ENCODE measurements at places on chromosomes 12 and 14.

GRCh38 chr12:8969861-8970411 is 19.4 kb upstream of the KLRG1 start:
- no peak for DNase-seq

- no peak for DNase-seq
These were observed 12.4 kb upstream of the KCNK13 start for GRCh38 chr14:90049390-90049789.

GRCh38 chr14:51620056-51620455 is 31.7 kb upstream of the FRMD6 start:
- no peak for DNase-seq

- DNase-seq: no peak
These were observed 308.2 kb downstream of the ADGRD1 start for GRCh38 chr12:131261906-131262305.

GRCh38 chr14:80049055-80049454 is 162.2 kb downstream of the DIO2 start:
- no peak for DNase-seq

DNA sequence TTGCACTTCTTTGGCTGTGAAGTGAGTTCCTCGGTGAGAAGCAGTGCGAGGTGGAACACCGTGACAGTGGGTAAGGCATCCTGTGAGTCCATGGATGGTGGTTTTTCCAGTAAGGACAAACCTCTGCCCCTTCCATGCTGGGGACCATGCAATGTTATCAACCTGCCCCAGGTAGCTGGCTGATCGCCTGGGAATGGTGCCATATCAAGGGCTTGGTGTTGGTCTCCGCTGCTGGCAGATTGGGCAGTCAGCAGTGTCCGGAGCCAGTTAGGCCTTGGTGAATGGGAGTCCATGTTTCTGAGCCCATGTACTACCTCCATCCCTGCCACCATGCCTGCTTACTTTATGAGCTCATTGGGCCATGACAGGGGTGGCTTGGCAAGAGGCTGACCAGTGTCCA is 114.7 kb upstream of the C14orf180 start:
- DNase-seq: no peak

GRCh38 chr14:91385224-91385623 is 32.4 kb downstream of the CCDC88C start:
- DNase-seq: no peak

- no peak for DNase-seq
These were observed 173.9 kb upstream of the LHX5 start for GRCh38 chr12:113645603-113646002.

DNA sequence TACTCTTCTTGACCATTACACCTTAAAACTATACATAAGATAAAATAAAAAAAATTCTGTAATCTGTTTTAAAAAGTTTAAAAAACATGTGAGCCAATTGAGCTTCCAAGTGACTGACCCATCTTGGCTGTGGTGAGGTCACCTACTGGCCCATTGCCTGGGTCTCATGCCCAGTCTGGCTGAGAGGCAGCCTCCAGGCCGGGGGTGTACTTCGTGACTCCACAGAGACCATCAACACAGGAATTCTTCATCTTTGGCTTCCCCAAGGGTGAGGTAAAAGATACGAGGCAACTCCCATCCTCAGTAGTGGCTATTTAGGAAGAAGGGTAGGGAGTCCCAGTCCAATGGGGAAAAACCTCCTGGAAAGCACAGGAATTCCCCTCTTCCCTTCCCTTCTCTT is 113.2 kb downstream of the APAF1 start:
- no peak for DNase-seq

DNA sequence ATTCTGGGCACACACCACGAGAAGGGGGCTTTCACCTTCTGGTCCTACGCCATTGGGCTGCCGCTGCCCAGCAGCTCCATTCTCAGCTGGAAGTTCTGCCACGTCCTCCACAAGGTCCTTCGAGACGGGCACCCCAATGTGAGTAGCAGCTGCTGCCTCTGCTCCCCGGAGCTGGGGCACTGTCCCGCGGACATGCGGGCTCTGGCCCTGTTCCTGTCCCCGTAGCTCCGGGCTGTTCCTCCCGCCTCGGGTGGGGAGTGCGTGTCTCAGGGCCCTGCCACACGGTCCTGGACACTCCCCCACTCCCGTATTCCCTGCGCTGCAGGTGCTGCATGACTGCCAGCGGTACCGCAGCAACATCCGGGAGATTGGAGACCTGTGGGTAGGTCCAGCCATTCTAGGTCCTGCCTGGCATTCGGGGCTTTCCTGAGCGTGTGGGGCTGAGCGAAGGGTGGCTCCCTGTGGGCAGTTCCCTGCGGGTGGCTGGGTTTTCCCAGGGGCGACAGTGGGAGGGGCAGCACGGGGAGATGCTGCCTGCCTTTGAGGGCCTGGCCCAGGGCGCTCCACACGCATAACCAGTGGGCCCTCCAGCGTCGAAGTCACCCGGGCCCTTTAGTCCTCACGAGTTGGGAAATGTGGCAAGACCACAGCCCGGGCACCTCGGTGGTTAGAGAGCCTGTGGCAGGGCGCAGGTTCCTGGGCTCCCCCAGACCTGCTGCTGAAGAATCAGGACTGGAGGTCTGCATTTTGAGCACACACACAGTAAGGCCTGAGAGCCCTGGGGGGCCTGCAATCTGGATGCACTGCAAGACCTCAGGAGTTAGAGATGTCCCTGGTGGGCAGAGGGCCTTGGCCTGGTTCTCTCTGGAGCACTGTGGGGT is 13.5 kb downstream of the HIP1R start:
- DNase-seq: no peak

DNA sequence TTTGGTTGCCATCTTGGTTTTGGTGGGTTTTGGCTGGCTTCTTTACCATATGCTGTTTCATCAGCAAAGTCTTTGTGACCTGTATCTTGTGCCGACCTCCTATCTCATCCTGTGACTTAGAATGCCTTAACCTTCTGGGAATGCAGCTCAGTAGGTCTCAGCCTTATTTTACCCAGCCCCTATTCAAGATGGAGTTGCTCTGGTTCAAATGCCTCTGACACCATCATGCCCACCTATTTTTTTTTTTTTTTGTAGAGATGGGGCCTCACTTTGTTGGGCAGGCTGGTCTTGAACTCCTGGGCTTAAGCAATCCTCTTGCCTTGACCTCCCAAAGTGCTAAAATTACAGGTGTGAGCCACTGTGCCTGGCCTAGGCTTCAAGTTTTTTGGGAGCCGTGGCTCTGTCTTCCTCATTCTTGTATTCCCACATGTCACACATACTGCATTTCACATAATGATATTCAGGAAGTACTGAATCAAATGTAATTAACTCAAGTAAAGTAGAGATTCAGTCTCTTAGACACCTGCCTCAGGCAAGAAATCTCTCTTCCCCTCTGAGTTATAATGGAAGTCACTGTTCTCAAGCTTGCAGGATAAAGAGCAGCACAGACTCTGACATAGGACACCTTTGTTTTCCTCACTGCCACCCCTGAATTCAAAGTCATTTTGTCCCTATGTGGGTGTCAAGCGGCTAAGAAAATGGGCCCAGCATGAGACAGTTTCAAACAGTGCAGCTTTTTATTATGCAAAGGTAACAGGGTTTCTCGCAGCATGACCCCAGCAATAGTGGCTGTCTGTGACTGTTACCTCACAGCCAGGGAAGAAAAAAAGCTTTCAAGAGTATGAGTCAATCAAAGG is 159.0 kb downstream of the PTPN11 start:
- DNase-seq: peak; percentile 51

- no peak for DNase-seq
These were observed 388.7 kb downstream of the TMEM117 start for GRCh38 chr12:44224399-44225148.

GRCh38 chr12:94026596-94026995 is 121.8 kb upstream of the PLXNC1 start:
- no peak for DNase-seq

DNA sequence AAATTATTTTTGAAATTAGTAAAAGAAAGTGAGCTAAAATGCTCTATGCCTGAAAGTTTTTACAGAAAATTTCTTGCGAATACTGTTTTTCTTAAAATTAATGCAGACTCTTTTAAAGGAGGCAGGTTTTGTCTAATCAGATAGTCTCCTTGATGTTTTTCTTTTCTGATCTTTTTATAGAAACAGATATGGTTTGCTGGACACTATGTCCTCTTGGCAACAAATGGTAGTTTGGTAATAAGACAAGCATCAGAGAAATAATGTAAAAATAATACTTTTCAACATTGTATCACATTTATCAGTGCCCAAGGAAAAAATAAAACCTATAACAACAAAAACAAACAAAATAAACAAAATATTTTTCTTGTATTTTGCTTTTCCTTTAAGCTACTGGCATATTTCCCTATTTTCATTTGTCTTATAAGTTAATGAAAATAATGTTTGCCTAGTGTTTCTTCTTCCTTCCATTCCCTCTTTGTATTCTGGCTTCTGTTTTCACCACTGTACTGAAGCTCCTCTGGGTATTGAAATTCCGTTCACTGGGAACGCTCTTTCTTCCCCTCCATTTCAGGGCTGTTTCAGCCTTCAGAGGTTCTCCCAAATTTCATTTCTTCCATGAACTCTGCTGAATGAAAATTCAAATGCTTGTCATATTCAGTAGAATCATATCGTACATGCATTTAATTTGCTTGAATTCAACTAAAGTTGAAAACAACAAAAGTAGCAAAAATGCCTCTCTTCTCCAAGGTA is 115.3 kb downstream of the TRMT5 start:
- no peak for DNase-seq

DNA sequence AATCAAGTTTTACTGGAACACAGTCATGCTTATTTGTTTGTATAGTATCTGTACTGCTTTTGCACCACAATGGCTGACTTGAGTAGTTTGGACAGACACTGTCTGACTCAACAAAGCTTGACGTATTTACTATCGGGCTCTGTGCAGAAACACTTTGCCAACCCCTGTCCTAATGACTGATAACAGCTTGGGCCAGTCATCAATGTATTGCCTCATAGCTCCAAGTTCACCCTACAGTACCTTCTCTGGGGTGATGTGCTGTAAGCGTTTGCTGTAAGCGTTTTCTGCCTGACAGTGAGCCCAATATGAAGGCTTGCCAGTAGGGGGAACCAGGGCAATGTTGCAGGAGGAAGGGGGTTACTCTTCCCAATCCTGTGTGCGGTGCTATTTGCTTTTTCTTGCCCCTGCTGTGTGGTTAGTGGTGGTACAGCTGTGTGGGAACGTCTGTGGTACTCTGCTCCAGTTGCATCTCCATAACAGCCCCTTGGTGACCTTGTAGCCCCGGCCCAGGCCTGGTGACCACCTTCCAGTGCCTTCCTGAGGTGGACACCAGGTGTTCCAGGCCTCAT is 5.4 kb upstream of the CCDC177 start:
- no peak for DNase-seq

- DNase-seq: no peak
These were observed 1.9 kb upstream of the ITGB7 start for GRCh38 chr12:53208877-53209463.

- no peak for DNase-seq
These were observed 49.9 kb downstream of the PPP4R4 start for GRCh38 chr14:94224040-94224439.

GRCh38 chr12:99381992-99382391 is 265.6 kb upstream of the GARIN6 start:
- no peak for DNase-seq

- DNase-seq: no peak
These were observed 934.4 kb downstream of the FLRT2 start for GRCh38 chr14:86464341-86464740.

DNA sequence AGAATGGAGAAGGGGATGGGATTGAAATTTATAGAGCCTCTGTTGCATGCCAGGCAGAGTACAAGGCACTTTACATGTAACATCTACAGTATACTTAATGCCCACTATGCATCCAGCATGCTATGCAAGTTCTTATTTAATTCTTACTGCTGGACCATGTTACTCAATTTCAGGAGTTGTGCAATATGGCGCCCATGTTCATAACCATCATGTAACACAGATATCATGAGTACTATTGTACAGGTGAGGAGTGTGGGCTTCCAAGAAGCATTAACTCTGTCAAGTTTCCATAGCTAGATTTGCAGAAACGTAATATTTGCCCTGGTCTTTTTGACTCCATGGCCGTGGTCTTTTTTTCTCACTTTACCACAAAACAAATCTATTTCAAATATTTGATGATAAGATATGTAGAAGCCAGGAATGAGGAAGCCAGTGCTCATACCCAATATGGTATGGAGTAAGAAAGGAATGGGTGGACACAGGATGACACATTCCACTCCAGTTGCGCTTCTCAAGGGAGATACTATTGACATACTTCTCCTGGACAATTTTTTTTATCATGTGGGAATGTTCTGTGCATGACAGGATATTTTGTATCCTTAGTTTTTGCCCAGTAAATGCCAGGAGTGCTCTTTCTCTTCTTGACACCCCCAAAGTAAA is 191.8 kb downstream of the C12orf75 start:
- DNase-seq: no peak

DNA sequence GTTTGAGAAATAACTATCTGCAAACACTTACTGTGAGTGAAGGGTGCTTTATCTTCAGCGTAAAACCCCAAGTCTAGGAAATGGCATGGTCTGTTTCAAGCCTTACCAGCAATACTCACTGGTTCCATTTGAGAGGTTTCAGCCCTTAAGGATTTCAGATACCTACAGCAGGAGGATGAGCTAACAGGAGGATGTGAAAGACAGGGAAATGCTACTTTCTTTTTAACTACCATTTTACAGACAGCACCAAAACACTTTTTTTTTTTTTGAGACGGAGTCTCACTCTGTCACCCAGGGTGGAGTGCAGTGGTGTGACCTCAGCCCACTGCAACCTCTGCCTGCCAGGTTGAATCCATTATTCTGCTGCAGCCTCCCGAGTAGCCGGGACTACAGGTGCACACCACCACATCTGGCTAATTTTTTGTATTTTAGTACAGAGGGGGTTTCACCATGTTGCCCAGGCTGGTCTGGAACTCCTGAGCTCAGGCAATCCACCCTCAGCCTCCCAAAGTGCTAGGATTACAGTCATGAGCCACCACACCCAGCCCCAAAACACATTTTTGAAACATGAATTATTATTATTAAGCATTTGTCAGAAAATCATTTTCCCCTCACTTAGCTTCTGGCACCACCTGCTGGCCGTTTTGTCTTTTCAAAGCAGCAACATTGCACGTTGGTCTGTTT is 4.6 kb downstream of the MTRFR start:
- DNase-seq: peak; percentile 45

GRCh38 chr14:24411443-24412389 is 12.9 kb downstream of the NYNRIN start:
- no peak for DNase-seq

- no peak for DNase-seq
These were observed 172.4 kb upstream of the GRIN2B start for GRCh38 chr12:14153803-14154202.

GRCh38 chr12:120659151-120659525 is 18.7 kb downstream of the CABP1 start:
- no peak for DNase-seq

Data from foreskin melanocyte (primary cell).